ENCODE measurements at places on chromosomes 2 and 18. TPM values are rescaled to one million over a fixed set of nuclear protein-coding genes. Genes with fewer than 3 reads are reported as not detected.

GRCh38 chr18:57683470-57683869 is 61.8 kb upstream of the NARS1 start:
- DNase-seq, result no peak

GRCh38 chr18:10032331-10033015 is 118.7 kb downstream of the VAPA start:
- DNase-seq, result peak; percentile 63

DNA sequence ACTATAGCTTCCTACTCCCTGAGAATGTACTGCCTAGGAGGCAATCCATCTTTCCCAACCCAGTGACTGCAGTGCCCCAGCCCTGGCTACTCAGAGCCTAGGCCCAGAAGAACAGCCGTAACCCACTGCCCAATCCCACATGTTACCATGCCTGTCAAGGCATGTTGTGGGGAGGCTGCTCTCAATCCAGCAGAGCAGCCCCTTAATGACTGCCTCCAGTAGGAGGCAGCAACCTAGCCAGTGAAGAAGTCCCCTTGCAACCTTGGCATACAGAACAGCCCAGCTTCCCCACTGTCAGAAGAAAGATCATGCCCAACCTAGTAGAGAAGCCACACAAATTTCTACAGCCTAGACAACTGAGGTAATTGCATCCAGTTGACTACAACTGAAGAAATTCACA is 44.2 kb upstream of the CDH7 start:
- DNase-seq, result no peak

GRCh38 chr18:29488617-29489016 is 1311.7 kb upstream of the CDH2 start:
- DNase-seq, result no peak

- no peak for DNase-seq
Observed at GRCh38 chr2:232571026-232571474, 20.6 kb downstream of the EIF4E2 start.

- DNase-seq, result no peak
Observed at GRCh38 chr2:20447437-20448245, 767 bp downstream of the RHOB start.

DNA sequence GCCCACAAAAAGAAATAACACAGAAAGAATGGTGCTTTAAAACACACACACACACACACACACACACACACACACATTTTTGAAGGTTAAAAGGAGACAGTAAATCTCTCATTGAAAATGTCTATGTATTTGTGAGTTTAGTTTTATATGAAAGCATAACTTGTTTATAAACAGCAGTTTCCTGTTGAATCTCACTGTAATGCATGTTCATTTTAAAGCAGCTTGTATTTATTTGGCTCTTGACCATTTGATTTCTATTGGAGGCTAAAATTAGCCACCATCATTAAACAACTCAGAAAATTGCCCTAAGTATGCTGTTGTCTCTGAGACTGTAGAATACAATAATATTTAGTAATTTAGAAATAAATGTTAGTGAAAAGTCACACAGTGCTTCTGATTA is 95.0 kb downstream of the TMEM185B start:
- DNase-seq, result no peak

GRCh38 chr2:162074928-162075688 is 1.1 kb upstream of the DPP4 start:
- DNase-seq, result no peak

DNA sequence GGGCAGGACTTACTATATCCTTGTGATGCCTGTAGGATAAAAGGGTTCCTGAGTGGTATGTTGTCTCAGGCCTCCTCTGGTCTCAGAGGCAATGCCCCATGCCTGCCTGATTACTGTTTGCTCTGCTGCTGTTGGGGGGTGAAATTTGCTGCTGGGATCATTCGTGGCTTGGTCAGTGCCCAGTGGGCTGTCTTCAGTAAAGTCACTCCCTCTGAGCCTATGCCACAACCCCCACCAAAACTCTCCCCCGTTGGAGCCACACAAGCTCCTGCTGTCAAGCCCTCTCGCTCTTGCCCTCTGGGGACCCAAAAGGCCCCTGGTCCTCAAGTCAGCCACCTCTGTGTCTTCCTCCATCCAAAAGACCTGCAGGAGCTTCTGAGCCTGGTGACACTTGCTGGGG is 38.6 kb upstream of the TGIF1 start:
- DNase-seq, result no peak

- no peak for DNase-seq
Observed at GRCh38 chr2:54626884-54627283, 96.6 kb upstream of the EML6 start.

GRCh38 chr2:26756337-26756736 is 7.7 kb upstream of the SLC35F6 start:
- no peak for DNase-seq

LRP1B gene
- not detected for total RNA-seq

PAIP2B gene
- total RNA-seq, result 12.2 TPM

CTNNA2 gene
- not detected for total RNA-seq

AQP12B gene
- not detected for total RNA-seq

GKN1 gene
- total RNA-seq, result not detected

ELOA2 gene
- not detected for total RNA-seq

ID2 gene
- 67.1 TPM for total RNA-seq

Data from naive thymus-derived CD8-positive, alpha-beta T cell (primary cell).